ENCODE measurements at places on chromosomes 16 and 17. TPM values are rescaled to one million over a fixed set of nuclear protein-coding genes. Genes with fewer than 3 reads are reported as not detected.

ASPHD1 gene
- total RNA-seq: 0.88 TPM

CACNA1G gene
- total RNA-seq: not detected

OMG gene
- total RNA-seq: not detected

LRRC36 gene
- total RNA-seq: 2.4 TPM

KRT39 gene
- not detected for total RNA-seq

ALG1 gene
- 33.7 TPM for total RNA-seq

HAS3 gene
- total RNA-seq: 1.8 TPM

TP53TG3 gene
- not detected for total RNA-seq

UMOD gene
- total RNA-seq: not detected

MSLN gene
- not detected for total RNA-seq

NCOR1 gene
- total RNA-seq: 134 TPM

FZD2 gene
- total RNA-seq: 4.4 TPM

ADAP2 gene
- 1.1 TPM for total RNA-seq

RASD1 gene
- total RNA-seq: 21.3 TPM

LRRC75A gene
- 2.9 TPM for total RNA-seq

CBX1 gene
- 102 TPM for total RNA-seq

TMEM88 gene
- total RNA-seq: 39.2 TPM

MAP3K14 gene
- 7.9 TPM for total RNA-seq

OTOP3 gene
- not detected for total RNA-seq

KRT33B gene
- total RNA-seq: not detected

SLC5A10 gene
- not detected for total RNA-seq

DNAAF8 gene
- 1.0 TPM for total RNA-seq

PLXDC1 gene
- total RNA-seq: not detected

KRTAP17-1 gene
- total RNA-seq: not detected

CD300H gene
- not detected for total RNA-seq
